ENCODE measurements at places on chromosomes 11 and 22. TPM values are rescaled to one million over a fixed set of nuclear protein-coding genes. Genes with fewer than 3 reads are reported as not detected.

The PRR5L gene
- total RNA-seq: 7.6 TPM

The PRSS23 gene
- total RNA-seq: 0.05 TPM

The BRSK2 gene
- total RNA-seq: 0.55 TPM

The CBLIF gene
- not detected for total RNA-seq

The CCDC116 gene
- total RNA-seq: 0.14 TPM

The SCUBE1 gene
- not detected for total RNA-seq

The CABP4 gene
- 7.5 TPM for total RNA-seq

The EXPH5 gene
- 3.7 TPM for total RNA-seq

The CRELD2 gene
- 21.2 TPM for total RNA-seq

The PSMC3 gene
- total RNA-seq: 59.5 TPM

The MYOD1 gene
- total RNA-seq: not detected

The INPP5J gene
- 0.59 TPM for total RNA-seq

The MUC5B gene
- total RNA-seq: not detected

The TRPM5 gene
- 0.91 TPM for total RNA-seq

The NXPE1 gene
- not detected for total RNA-seq

The FAT3 gene
- not detected for total RNA-seq

DNA sequence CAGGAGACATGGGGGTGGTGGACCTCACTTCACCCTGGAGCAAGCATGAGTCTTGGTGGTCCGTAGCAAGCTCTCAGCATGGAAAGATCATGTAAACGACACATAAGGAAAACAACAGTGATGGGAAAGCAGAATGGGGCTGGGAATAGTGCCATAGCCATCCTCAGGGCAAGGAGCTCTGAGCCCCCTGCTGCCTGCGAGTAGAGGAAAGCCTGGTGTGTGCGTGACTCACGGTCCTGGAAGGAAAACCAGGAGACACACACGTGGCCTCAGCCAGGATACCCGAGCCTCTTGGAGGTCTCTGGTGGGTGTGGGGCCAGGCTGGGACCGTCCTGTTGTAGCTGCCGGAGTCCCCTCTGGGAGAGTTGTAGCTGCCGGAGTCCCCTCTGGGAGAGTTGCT lies 12.4 kb downstream of the SHANK3 start:
- DNase-seq: no peak

DNA sequence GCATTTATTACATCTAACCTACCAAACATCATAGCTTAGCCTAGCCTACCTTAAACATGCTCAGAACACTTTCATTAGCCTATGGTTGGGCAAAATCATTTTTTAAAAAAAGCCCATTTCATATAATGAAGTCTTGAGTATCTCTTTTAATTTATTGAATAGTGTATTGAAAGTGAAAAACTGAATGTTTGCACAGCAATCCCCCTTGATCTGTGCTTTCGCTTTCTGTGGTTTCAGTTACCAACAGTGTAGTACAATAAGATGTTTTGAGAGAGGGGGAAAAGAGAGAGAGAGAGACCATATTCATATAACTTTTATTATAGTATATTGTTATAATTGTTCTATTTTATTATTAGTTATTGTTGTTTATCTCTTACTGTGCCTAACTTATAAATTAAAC lies 8.4 kb upstream of the MAP6 start:
- no peak for DNase-seq

- no peak for DNase-seq
Measured at GRCh38 chr11:127632976-127633680, 632.6 kb upstream of the KIRREL3 start.

DNA sequence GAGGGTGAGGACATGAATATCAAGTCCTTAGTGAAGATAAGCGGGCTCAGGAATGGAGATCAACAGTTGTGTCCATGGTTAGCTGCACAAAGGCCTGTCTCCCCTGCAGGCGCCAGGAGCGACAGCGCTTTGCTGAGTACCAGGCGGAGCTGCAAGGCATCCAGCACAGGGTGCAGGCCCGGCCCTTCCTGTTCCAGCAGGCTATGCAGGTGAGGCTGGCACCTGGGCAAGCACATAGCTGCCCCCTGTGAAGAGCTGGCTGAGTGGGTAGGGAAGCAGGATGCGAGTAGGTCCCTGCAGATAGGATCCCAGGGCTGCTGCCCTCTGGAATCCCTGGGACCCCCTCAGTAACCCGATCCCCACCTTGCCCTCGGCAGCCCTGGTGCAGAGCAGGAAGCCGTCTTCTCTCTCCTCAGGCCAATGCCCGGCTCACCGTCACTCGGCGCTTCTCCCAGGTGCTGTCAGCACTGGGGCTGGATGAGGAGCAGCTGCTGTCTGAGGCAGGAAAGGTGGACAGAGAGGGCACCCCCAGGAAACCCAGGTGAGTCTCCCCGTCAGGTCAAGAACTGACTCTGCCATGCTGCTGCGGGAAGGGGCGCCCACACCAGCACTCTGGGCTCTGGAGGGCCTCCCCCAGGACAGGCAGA lies 2.6 kb upstream of the SART1 start:
- DNase-seq: no peak

DNA sequence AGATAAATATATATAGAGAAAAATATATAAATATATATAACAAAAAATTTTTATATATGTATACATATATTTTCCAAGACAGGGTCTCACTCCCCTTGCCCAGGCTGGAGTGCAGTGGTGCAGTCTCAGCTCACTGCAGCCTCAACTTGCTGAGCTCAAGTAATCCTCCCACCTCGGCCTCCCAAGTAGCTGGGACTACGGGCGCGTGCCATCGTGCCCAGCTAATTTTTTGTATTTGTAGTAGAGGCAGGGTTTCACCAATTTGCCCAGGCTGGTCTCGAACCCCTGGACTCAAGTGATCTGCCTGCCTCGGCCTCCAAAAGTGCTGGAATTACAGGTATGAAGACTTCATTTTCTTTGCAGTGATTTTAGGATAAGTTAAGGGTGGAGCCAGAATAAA lies 38.9 kb upstream of the SEPTIN5 start:
- no peak for DNase-seq

DNA sequence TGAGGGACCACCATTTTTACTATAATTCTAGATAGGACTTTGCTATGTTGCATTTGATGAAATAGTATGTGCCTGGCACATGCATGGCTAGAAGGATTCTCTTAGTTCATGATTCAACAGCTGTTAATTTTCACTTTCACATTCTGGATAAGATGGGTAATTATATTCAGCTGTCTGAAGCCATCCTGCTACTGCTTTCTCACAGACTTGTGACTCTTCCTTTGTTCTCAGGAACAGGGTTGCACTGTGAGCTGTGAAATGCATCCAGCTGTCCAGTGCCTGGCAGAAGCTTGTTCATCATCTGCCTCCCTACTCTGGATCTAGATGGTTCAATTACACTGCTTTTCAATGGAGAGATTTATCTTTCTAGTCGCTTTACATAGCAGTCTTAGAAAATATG lies 610.1 kb upstream of the ANO5 start:
- DNase-seq: no peak

- DNase-seq: no peak
Measured at GRCh38 chr11:9070749-9071491, 20.5 kb downstream of the SCUBE2 start.

DNA sequence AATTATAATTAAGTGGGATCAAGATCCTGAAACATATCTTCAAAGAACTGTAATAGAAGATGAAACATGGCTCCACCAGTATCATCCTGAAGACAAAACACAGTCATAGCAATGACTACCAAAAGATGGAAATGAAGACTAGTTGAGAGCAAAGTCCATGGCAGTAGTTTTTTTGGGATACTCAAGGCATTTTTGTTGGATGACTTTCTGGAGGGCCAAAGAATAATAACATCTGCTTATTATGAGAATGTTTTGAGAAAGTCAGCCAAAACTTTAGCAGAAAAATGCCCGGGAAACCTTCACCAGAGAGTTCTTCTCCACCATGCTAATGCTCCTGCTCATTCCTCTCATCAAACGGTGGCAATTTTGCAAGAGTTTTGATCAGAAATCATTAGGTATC lies 809.4 kb upstream of the RAG2 start:
- no peak for DNase-seq

DNA sequence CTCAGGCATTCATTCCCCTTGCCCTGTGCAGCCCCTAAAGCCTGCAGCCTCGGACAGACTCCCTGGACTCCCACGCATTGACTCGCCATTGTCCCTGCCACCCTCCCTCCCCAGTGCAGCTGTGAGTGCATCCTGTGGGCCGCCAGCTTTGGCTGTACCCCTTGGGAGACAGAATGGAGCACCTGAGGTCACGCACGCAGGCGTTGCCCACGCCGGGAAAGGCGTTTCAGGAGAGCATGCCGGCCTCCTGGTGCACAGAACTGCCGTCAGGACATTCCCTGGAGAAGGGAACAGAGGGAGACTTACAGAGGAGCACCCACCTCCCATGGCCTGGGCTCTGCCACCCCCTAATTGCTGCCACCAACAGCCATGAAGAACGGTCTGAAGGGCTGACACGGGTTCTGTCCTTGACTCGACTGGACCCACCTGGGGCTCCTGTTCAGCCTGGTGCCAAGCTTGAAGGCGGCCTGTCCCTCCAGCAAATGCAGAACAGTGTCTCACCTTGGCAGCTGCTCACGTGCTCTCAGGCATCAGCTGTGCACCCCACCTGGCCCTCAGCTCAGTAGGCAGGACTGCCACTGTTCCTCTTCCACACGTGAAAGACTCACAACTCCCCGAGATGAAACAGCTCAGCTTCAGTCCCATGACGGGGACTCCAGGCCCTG lies 503.8 kb downstream of the BRD1 start:
- DNase-seq: no peak

DNA sequence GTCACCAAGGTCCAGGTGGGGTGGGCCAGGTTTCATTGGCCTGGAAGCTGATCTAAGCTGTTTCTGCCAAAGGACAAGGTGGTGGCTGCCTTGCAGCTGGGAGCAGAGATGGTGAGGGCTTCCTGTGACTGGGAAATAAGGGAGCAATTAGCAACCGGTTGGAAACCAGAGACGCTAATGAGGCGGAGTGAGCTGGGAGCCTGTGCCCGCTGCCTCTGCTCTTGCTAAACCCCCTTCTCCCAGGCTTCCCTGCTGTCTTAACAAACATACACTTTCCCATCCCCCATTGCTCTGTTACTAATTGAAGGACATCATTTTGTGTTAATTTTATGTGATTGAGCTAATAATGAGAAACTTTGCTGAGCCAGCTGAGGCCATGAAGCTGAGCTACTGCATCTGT lies 121.8 kb downstream of the INSC start:
- no peak for DNase-seq

DNA sequence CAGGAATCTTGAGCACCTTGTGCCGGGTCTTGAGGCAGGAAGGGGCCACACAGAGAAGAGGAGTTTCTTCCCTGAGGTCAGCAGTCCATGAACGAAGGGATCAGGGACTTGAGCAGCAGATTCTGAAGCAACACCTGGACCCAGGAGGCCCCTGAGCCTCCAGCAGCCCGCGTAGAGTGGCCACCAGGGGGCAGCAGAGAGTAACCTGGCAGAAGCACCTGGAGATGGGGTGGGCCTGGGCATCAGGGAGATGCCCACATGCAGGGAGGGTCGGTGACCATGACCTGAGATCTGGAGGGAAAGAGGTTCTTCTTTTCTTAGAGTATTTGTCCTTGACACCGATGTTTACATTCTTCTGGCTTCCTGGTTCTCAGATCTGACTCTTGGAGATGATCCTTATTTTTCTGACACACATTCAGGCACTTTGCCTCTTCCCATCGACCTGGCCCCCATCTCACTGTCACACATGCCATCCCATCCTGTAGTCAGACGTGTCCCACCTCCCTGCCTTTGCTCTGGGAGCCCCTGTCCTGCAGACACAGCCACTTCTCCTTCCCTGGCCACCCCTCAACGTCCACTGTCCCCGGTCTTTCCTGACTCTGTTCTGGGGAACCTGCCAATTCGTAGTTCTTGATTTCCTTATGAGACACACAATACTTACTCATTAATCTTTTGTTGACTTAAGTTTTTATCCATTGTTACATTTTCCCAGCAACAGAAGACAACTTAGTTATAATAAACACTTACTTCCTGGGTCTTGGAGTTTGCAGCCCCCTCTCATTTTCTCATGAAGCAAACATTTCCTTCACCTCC lies 66.5 kb downstream of the GGTLC2 start:
- peak; percentile 68 for DNase-seq

DNA sequence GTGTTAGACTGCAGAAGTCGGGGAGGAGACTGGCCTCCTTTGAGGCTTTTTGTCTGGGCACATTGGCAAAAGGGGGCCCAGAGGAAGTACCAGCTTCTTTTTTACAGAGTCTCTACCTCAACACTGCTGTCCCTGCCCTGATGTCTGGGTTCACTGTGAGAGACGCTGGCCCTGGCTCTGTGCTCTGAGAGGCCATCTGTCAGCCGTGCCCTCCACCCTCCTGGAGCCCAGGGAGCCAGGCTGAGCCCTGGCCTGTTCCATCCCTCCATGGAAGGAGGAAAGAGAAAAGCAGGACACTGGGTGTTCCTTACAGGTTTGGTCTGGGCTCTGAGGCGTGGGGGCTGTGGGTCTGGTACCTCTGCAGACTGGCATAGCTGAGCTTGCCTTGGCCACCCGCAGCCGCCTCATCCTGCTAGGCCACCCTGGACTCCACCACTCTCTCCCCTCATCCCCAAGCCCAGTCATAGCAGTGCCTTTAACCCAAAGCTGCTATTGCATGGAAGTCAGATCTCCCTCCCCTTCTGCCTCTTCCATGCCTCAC lies 105.5 kb upstream of the PARVA start:
- DNase-seq: no peak

DNA sequence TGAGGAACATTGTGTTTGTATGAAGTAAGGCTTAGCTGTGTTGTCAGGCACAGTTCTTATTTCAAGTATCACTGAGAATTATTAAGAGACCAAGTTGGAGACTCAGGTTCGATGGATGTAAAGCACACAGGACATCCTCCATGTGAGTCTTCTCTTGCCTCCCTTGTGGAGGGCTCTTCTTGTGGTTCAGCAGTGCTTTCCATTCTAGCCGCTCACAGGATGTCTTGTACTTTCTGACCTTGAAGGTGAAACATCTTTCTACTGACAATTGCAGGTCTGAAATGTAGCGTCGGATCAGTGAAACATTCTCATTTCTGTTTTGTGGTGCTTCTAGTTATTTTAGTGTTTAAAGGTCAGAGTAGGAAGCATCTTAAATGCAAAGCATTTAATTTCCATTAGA lies 154.6 kb downstream of the HIPK3 start:
- no peak for DNase-seq

DNA sequence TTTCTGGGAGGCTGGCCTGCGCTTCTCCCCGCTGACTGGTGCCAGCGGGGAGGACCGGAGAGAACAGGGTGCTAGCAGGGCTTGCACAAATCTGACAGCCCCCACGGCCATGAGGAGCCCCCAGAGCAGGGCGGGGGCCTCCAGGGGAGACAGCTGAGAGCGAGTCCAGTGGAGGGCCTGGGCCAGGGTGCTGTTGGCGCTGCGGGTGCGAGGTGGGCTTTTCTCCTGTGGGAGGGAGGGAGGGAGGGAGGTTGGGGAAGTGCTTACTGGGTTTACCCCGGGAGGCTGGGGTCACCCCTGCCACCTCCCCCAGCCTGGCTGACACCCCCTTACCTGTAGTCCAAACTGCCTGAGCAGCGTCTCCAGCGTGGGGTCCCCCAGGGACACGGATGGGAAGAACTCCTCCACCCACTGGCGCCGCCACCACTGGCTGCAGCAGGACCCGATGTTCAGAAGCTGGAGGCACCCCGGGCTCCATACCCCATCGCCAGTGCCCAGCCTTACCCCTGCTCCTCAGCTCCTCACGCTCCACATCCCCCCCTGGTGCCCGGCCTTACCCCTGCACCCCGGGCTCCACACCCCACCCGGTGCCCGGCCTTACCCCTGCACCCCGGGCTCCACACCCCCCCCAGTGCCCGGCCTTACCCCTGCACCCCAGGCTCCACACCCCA lies 3.9 kb downstream of the LMF2 start:
- DNase-seq: no peak

- no peak for DNase-seq
Measured at GRCh38 chr22:36948273-36949225, 35.1 kb downstream of the CSF2RB start.

GRCh38 chr11:686451-687243 lies 8.4 kb downstream of the DEAF1 start:
- no peak for DNase-seq

- DNase-seq: no peak
Measured at GRCh38 chr11:1228921-1229451, 6.1 kb downstream of the MUC5B start.

Measured in CD4-positive, alpha-beta T cell (primary cell).